ENCODE measurements at places on chromosomes 6 and 20. TPM values are rescaled to one million over a fixed set of nuclear protein-coding genes. Genes with fewer than 3 reads are reported as not detected.
A peak's percentile ranks its signal among the peaks of the same experiment; 100 is the strongest.

DNA sequence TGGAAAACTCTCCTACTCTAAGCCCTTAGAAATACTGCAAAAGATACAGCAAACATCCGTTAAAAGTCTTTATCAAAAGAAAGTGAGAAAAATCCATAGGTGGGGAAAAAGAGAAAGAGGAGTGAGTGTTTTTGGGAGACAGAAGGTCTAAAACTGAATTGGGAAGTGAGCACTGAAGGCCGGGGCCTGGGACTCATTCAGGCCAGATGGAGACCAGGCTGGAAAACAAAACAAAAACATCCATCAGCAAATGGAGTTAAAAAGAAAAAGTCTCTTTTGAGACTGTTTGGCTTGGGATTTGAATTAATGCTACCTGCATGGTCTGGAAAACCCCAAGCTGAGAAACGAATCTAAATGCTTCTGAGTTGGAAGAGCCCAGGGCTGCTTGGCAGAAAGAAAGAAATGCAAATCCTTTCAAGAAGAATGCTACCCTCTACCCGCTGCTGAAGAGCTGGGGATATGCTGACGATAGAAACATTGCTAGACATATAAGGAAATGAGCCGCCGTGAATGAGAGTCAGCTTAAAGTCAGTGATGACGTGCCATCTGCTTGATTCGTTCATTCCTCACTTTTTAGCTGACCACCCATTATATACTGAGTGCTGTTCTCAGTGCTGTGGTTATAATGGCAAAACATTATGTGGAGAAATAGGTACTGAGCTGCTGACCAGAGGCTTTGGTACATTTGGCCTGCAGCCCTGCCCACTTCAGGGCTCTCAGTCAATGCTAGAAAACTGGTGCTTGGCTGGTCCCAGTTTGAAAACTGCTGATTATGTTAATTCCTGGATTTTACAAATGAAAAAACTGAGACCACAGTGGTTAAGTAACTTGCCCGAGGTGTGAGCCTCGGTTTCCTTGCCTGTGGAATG lies 28.0 kb upstream of the TULP4 start:
- no peak for DNase-seq

GRCh38 chr6:149888659-149889058 lies 9.3 kb downstream of the RAET1E start:
- no peak for DNase-seq

- no peak for DNase-seq
Measured at GRCh38 chr20:53337390-53338101, 256.1 kb downstream of the ZNF217 start.

- DNase-seq: peak; percentile 49
Measured at GRCh38 chr6:118660218-118660569, 8.8 kb upstream of the CEP85L start.

DNA sequence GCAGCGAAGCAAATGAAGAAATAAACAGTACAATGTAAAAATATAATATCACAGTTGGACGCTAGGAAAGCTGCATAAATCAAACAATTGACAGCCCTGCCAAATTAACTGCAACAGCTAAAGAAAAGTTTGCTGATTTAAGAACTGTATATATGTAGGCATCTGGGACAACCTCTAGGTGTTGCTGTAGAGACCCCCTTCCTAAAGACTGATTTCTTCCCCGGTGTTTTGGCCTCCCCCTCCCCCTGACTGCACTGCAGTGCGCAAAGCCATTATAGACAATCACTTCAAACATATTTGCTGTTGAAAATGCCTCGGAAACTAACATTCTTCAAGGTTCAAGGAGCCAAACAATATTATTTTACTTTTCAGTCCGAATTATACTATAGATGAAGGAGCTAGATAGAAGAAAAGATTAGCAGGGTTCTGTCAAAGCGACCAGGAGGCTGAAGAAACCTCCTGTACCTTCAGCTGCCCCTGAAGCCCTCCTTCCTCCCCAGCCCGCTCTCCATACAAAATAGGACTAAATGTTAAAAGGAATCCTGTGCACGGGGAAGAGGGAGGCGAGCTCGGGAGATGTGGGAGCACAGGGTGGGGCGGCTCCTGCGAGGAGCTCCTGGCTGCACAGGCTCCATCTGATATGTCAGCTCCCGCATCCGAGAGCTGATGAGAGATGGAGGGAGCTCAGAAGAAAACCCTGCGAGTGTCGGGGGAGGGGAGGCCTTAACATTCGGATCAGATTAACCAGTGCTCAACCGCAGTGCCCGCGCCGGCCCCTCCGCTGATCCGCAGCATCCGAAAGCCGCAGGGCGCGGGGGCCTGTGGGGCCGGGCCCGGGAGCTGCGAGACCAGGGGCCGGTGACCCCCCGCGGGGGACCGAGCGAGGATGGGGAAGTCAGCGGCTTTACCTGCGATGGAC lies 822 bp downstream of the ELOVL4 start:
- no peak for DNase-seq

GRCh38 chr6:4603856-4604369 lies 172.3 kb upstream of the CDYL start:
- no peak for DNase-seq

DNA sequence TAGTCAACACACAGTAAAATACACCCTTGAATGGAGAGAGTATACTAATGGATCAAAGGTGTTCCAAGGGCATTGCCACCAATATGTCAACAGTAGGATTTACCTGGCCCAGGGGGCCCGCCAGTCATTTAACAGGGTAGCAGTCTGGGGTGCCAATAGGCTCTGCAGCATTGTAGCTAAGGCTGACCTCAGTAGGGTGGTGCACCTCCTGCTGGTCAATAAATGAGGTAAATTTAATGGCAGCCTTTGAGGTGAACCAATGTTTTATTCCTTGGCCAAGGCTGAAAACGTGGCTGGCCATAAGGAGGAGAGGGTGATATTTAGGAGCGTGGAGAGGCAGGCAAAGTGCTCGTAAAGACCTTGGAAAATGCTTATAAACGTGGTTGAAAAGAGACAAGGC lies 147.2 kb downstream of the RPS12 start:
- DNase-seq: no peak

GRCh38 chr6:108945681-108946159 lies 97.5 kb downstream of the ARMC2 start:
- no peak for DNase-seq

- DNase-seq: no peak
Measured at GRCh38 chr20:51196991-51197651, 174.2 kb upstream of the KCNG1 start.

GRCh38 chr6:20071998-20072397 lies 140.3 kb downstream of the MBOAT1 start:
- DNase-seq: no peak

GRCh38 chr20:43736588-43737158 lies 9.9 kb upstream of the GTSF1L start:
- DNase-seq: no peak

DNA sequence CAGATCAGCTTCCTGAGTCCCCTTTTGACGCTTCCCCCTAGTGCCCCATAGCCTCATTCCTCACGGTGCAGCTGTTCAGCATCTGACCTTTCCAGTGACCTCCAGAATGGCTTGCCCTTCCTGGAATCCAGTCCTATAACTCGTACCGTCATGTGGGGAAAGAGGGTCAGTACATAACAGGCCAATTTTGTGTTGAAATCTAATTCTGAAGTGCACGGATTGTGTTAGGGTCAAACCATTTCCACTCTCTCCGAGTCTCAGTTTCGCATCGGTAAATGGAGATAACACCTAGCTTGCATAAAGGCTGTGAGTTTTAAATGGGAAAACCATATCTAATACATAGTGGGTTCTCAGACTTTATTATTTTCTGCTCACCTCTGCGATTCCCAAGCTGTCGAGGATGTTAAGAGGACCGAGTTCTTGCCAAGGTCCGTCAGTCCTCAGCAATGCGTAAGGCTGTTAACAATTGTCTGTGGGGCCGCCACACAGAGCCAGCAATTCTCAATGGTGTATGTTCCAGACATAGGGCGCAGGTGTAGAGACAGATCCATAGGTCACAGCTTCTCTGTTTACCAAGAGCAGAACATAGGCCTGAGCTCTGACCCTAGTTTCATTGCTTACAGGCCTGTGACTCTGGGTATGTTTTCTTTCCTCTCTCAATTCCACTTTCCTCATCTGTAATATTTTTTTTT lies 45.5 kb upstream of the CCR6 start:
- DNase-seq: no peak

DNA sequence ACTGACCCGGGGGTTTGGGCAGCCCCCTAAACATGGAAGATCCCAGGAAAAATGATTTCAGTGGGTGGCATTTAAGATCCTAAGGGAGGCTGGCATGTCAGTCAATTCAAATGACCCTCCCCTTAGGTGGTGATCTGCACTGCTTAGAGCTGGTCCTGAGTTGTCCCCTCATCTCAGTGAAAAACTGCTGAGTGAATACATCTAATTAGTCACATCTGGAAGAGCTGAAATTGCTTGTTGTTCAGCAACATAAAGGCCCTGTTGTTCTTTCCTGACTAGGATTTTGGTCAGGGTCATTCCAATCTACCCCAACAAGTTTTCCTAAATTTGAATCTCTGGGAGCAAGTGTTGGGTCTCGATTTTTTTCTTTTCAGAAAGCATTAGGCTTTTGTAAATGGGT lies 126.4 kb downstream of the LCA5 start:
- no peak for DNase-seq

GRCh38 chr6:137486416-137486815 lies 7.8 kb downstream of the OLIG3 start:
- no peak for DNase-seq

DNA sequence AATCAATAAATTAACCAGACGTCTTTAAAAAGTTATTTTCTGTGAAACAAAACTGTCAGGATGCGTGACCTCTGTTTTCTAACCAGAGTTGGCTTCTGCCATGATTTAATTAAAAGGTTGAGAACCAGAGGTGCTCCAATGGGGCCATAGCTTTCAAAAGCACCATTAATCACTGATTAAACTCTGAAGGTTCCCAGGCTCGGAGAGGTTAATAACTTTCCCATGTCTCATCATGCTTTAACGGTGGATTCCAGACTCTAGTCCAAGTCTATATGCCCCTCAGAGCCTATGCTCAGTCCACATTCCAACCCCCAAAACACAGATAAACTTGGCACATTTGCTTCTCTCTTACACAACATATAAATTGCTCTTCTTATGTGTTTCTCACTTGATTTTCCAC lies 95.5 kb downstream of the SNAP91 start:
- DNase-seq: no peak

GRCh38 chr6:63589952-63590411 lies 17.7 kb downstream of the LOC128125822 start:
- no peak for DNase-seq

- DNase-seq: no peak
Measured at GRCh38 chr6:2834262-2834661, 7.4 kb downstream of the SERPINB1 start.

- DNase-seq: no peak
Measured at GRCh38 chr6:78868116-78868515, 765 bp downstream of the IRAK1BP1 start.

DNA sequence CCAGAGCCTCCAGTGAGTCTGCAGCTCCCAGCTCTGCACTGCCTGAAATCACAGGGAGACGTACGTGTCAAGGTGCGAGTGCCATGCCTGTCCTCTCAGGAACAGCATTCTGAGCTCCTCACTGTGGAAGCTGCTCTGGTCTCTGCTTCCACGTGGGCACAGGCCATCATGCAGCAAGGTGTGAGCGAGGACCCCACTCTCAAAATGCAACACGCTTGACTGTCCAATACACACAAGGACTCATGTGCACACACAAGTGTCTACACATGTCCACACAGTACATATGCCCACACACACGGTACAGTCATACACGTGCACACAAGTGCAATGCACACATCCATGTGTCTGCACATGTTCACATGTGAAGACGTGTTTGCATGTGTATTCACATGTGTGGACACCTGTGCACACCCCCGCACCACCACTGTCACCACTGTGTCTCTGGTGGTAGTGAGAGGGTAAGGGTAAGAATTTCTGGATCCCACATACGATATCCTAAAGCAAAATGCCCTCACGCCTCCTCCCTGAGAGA lies 260.5 kb downstream of the DLL1 start:
- no peak for DNase-seq

DNA sequence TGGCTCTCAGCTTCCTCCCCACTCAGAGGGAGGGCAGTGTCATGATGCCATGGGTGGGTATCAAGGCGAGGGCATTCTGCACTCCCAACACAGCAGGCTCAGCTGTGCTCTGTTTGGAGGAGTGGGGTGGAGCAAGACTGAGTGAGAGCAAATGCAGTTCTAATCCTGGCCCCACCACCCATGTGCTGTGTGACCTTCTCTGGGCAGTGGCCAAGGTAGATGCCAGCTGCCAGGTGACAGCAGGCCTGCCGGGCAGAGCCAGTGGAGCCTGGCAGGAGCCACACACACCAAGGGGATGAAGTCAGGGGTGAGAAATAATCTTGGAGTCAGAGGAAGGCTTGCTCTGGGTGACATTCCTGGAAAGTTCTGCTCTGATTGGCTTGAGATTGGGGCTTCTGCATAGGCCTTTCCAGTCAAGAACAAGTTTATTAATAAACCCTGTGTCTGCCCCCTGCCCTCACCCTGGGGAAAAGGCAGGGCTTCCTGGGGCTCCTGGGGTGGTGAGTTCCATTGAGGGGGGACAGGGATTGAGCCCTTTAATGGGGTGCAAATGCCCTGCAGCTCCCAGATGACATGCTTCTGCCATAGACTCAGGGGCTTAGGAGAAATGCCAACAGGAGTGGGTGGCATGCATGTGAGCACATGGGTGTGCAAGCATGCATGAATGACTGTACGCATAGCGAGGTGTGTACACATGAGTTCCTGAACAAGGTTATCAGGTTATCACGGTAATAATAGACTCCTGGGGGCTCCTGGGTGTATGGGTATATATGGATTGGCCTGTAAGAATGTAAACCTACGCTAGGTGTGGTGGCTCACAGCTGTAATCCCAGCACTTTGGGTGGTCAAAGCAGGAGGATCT lies 134.2 kb downstream of the MRPL14 start:
- no peak for DNase-seq

DNA sequence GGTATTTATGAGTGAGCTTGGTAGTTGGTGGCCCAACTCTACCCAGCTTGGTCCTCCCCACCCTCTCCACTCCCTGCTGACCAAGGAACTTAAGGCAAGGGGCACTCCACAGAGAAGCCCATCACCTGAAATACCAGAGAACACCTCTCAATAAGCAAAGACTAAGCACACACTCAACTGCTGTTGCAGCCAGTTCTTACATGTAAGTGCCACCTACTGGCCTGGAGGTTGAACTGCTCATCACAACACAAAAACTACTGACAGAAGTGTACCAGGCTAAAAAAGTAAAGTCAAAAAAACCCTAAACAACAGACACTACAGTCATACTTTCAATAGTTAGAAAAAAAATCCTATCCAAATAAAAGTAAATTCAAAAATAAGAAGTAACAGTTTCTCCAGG lies 146.2 kb downstream of the FAM83B start:
- no peak for DNase-seq

The COL12A1 gene
- 0.40 TPM for total RNA-seq

The MAVS gene
- total RNA-seq: 25.6 TPM

The CCN6 gene
- total RNA-seq: 0.90 TPM

The ZFP64 gene
- total RNA-seq: 11.1 TPM

The OR11A1 gene
- total RNA-seq: not detected

The WFDC5 gene
- not detected for total RNA-seq

The FAXC gene
- not detected for total RNA-seq

The LAMA2 gene
- 4.7 TPM for total RNA-seq

The OGFR gene
- total RNA-seq: 57.9 TPM
